Central memory CD4-positive, alpha-beta T cell (primary cell): ENCODE measurements at places on chromosomes 1 and 21.

- no peak for DNase-seq
These were observed 27.7 kb downstream of the TEX35 start for GRCh38 chr1:178540646-178541045.

- no peak for DNase-seq
These were observed 550 bp upstream of the PTBP2 start for GRCh38 chr1:96721053-96721415.

GRCh38 chr21:33101300-33101911, 31.5 kb downstream of the OLIG1 start:
- DNase-seq, result no peak

- no peak for DNase-seq
These were observed 171.4 kb upstream of the SNX7 start for GRCh38 chr1:98490099-98490498.

DNA sequence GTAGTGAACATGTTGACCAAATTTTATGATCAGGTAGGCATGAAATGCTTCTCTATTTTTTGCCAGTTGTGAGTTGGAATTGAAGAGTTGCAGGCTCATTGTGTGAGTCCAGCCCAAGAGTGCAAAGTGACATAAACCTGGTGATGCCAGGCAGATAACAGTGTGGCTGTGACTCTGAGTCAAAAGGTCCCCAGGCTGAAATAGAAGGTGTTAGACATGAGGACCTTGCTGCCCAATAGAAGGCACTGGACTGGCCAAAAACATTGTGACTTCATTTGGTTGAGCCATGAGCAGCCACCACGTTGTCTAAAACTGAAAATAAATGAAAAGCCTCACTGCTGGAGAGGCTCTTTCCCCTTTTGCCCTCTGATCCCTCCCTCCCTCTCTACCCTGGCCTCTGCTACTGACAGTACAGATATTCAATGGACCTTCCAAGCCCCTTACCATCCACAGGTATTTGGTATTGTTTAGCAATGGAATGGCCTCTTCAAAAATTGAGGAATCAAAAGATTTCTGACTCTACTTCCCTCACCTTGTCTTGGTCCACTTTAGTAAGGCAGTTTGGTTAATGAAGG, 67.8 kb upstream of the ABCD3 start:
- DNase-seq, result no peak

DNA sequence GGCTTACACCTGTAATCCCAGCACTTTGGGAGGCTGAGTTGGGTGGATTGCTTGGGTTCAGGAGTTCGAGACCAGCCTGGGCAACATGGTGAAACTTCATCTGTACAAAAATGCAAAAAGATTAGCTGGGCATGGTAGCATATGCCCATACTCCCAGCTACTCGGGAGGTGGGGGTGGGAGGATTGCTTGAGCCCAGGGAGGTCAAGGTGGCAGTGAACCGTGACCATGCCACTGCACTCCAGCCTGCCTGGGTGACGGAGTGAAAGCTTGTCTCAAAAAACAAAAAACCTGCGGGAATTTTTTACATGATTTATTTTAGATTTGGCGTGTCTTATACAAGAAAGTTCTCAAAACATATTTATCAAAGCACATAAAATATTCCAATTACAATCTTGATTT, 27.8 kb upstream of the MTR start:
- no peak for DNase-seq

DNA sequence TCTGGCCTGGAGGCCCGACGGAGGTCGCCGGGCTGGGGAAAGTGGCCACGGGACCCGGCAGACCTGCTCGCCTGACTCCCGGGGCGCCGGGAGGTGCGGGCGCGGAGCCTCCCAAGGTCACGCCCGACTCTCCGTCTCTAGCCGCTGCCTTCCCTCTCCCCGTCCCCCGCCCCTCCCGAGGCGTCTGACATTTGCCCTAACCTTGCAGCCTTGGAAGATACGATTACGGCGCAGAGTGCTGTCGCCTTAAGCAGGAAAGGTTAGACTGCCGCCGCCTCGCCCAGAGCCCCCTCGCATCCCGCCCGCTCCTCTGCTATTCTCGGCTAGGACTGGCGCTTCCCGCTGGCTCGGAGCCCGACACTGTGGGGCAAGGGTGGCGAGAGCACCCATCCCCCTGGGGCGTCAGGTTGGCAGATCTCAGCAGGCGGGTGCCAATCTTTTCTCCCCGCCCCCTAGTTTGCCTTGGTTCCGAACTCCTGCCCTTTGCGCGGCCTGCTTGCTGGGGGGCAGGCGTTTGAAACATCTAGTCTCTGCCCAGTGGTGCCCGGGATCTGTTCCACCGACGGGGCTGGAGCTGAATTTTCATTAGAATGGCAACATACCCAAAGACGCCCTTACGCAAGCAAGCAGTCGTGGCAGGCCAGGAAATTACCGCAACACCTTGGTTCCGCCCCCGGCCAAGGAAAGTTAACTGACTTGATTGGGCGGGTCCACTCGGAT, 835 bp downstream of the PGM1 start:
- DNase-seq, result peak; percentile 84

- no peak for DNase-seq
These were observed 779.6 kb upstream of the PRMT6 start for GRCh38 chr1:106276871-106277270.

DNA sequence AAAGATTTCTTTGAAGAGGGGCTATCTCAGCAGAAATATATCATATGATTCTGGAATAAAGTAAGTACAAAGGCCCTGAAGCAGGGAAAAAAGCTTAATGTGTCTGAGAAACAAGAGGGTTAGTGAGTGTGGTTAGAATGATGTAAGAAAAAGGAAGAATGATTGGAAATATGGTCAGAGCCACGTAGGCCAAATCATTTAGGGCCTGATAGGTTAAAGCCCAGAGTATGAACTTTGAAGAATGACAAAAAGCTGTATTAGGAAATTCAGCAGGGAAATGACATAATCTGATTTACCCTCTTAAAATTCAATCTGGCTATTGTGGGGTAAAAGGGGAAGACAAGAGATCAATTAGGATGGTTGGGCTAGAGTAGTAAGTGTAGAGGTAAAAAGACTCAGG, 69.0 kb upstream of the MUTYH start:
- no peak for DNase-seq

GRCh38 chr1:115507901-115508300, 133.9 kb upstream of the VANGL1 start:
- DNase-seq, result no peak

- no peak for DNase-seq
These were observed 117.6 kb downstream of the MRPL39 start for GRCh38 chr21:25489673-25490072.

- DNase-seq, result no peak
These were observed 31.1 kb downstream of the ZC3H11B start for GRCh38 chr1:219581766-219582165.

DNA sequence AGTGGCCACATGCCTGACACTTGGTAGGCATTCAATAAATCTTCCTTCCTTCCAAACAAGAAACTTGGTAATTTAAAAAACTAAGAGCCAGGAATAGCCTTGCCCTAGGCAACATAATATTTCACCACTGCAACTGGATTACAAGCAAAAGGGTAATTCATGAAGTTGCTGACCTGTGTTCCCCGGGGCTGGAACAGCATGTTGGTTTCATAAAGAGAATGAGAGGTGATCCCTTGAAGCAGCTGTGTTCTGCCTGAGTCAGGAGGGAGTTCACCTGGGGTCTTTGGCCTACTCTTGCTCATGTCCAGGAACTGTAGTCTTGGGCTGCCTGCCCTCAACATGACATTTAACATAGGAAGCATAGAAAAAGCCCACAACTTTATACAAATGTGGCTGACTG, 329.0 kb upstream of the DAB1 start:
- no peak for DNase-seq

DNA sequence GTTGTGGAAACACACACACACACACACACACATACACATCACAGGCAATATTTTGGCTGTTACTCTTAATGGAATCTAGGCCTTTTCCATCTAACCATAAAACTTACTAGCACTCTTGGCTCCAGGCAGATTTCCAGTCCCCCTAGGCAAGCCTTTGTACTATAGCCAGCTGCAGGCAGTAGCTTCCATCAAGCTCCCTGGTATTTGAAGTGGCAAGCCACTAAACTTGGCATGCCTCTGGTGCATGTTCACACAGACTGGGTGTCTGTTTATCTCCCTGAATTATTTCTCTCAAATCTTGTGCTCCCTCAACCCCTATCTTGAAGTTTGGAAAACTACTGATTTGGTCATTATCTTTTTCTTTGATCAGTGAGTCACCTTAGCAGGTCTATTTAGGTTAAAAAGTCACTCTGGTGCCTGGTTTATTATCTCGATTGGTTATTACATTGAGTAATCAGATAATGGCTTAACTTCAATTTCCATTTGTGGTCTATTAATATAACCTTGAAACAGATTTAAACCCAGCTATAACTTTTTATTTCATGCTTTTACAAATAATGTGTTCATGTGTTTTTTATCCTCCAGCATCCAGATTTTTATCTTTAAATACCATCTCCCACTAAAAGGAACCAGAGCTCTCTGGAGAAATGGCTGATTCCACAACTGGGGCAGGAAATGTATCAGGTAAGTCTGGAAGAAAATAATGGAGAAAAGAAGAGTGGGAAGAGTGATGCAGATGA, 2.7 kb upstream of the RBM15 start:
- no peak for DNase-seq

GRCh38 chr1:1087351-1088028, 13.4 kb upstream of the RNF223 start:
- DNase-seq, result no peak

DNA sequence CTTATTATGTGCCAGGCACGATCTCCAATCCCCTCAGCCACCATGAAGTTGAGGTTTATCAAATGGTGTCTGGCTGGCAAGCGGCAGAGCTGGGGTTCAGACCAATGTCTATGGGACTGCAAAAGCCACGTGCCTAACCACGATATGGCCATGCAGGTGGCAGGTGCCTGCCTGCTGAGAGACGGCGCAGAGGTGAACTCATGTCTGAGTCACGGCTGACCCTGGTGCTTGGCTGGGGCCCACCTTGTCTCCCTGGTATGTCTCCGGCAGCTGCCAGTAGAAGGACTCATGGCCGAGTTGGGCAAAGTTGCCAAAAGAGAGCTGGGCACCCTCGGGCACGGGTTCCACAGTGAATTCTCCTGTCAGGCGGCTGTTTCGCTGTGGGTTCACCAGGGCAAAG, 59.9 kb downstream of the LDLRAD2 start:
- DNase-seq, result no peak

- DNase-seq, result no peak
These were observed 50.1 kb downstream of the ATF6 start for GRCh38 chr1:161816201-161816600.

DNA sequence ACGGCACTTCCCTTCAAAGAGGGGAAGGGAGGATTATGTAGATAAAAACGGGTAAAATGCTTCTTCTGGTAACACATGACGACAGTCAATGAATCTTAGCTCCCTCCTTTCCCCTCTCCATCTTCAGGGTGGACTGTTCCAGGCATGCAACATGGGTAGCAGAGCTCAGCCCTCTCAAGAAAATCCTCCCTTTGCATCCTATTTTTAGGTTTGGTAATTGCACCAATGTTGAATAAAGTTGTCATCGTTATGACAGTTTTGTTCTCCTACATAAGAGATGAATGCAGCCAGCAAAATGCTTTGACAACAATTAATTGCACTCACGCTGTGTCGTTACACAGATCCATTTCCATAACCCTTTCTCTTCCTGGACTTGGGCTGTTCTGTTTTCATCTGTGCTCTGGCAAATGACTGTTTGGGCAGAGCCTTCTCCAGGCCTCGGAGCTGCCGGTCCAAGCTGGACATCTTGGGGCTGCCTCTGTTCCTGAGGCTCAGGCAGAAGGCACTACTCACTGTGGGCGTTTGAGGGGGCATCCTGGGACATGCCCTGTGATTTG, 127.6 kb downstream of the CNIH3 start:
- no peak for DNase-seq

DNA sequence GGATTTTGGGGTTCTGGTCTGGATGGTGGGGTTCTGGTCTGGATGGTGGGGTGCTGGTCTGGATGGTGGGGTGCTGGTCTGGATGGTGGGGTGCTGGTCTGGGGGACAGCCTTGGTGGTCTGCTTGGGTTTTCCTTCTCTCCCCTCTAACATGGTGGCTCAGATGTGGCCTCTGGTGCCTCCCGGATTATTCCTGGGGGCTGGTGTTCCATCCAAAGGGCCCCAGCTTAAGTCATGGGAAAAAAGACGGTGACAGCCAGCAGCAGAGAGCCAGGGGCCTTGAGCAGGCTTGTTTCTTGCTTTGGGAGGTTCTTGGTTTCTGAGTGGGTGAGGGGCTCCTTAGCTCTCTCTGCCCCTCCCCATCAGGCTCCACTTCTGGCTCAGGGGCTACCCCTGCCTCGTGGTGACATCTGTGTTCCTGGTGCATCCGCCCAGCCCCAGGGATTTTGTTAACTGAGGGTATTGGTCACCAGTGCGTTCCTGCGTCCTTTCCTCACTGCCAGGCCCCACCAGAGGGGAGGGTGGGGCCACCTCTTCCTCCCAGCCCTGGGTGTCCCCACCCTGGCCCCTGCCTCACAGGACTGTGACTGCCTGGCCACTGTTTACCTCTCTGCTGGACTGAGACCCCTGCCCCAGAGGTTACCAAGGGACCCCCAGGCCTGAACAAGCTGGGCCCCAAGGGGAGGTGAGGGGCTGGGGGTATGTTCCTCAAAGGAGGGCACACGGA, 43.2 kb upstream of the ACTRT2 start:
- DNase-seq, result no peak

- no peak for DNase-seq
These were observed 28.5 kb downstream of the SORT1 start for GRCh38 chr1:109369167-109369746.

DNA sequence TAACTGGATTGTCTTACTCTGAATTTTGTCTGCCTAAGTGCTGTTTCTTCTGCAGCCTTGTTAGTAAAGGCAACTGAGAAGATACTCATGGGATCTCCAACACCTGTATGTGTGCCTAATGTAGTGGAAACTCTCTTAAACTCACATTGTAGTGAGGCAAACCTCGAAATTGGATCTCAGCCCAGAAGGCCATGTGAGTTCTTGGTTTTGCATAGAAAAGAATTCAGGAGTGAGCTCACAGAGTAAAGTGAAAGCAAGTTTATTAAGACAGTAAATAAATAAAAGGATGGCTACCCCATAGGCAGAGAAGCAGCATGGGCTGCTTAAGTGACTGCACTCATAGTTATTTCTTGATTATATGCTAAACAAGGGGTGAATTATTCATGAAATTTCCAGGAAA, 1344.7 kb downstream of the NCAM2 start:
- DNase-seq, result no peak

GRCh38 chr21:29295066-29295650, 3.6 kb upstream of the BACH1 start:
- DNase-seq, result peak; percentile 69

GRCh38 chr1:165468726-165469249, 23.9 kb upstream of the RXRG start:
- no peak for DNase-seq

- no peak for DNase-seq
These were observed 4.5 kb downstream of the CHML start for GRCh38 chr1:241635556-241636152.

GRCh38 chr1:8358897-8359616, 41.1 kb downstream of the SLC45A1 start:
- no peak for DNase-seq
